ENCODE measurements at places on chromosomes 11 and 22.

GRCh38 chr11:61054927-61055562 lies 47.2 kb upstream of the CD5 start:
- DNase-seq, result no peak

GRCh38 chr11:77467233-77467632 lies 6.7 kb downstream of the PAK1 start:
- no peak for DNase-seq

GRCh38 chr11:108135845-108136544 lies 14.6 kb downstream of the ACAT1 start:
- peak; percentile 54 for DNase-seq

- no peak for DNase-seq
These were observed 26.2 kb downstream of the TBC1D22A start for GRCh38 chr22:46788441-46789172.

- peak; percentile 41 for DNase-seq
These were observed 475 bp downstream of the PITPNB start for GRCh38 chr22:27918341-27919221.

- no peak for DNase-seq
These were observed 88.3 kb downstream of the EFCAB6 start for GRCh38 chr22:43723816-43724215.

GRCh38 chr11:116335078-116335477 lies 437.7 kb downstream of the BUD13 start:
- DNase-seq, result no peak

DNA sequence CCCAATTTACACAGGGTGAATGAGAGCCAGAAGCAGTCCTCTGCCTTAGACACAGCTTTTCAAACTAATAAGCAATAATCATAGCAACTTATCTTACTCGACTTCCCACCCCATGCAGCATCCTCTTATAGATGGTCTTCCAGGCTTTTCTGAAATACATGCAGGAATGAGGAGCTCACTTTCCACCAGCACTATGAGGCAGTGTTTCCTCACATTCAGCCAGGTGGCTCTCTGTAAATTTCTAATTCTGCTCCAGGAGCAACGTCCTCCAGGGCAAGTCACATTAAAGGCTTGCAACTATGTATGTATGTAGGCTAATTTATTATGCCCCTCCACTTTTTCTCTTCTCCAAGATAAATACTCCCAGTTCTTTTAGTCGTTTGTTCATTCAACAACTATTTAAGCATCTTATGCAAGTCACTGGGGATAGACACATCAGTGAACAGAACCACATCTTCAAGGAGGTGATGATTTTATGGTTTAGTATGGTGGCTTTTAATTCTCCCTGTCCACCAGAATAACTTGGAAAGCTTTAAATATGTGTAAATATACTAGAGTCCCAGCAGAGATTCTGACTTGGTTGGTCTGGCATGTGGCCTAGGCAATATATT lies 59.9 kb downstream of the PAK1 start:
- DNase-seq, result no peak

DNA sequence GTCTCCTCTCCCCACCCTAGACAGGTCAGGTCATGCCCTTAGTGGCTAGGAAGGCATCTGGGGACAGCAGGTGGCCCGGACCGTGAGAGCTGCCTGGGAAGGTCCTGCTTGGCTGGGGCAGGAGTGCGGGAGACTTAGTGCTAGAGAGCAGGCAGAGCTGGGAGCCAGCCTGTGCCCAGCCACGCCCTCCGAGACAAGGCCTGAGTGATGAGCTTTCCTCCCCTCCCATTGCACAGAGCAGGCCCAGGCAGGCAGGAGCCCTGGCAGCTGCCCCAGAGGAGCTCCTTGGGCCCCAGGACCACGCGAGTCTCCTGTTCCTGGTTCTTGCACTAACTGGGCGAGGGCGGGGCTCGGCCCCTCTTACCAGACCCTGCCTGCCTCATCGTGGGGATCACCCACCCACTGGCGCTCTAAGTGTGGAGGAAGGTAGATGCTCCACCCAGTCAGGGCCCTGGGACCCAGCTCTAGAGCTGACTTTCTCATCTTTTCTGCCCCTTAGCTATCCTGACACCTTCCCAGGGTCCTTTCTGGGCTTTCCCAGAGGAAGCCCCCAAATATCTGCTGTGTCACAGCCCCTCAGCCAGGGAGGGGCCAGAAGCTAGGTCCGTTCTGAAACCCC lies 44.9 kb downstream of the MACROD1 start:
- peak; percentile 57 for DNase-seq

DNA sequence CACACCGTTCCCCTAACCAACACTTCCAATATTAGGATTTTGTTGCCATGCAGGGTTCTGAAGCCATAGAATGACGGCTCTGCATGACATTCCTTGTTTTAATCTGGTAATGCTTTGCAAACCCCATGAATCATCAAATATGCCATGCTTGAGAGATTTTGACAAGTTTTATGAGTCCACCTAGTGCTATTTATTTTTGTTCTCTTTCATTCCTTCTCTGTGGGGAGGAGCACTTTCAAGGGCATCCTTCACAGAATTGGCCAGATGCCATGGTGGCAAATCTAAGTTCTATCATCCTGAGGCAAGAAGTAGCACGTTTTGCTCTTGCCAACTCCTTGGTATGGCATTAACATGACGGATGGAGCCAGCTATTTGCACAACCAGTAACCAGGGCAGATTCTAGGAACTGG lies 268.4 kb downstream of the FAM76B start:
- no peak for DNase-seq
